ENCODE measurements at places on chromosomes 2 and 18. TPM values are rescaled to one million over a fixed set of nuclear protein-coding genes. Genes with fewer than 3 reads are reported as not detected.

- no peaks in the 10 kb centered on the region for H3K36me3 ChIP-seq
- no peak overlapping the region for H3K4me3 ChIP-seq
- no peak for DNase-seq
- H3K27ac ChIP-seq, result no peak overlapping the region
Measured at GRCh38 chr2:99634234-99634633, 144.4 kb upstream of the REV1 start.

- H3K27ac ChIP-seq, result no peak overlapping the region
- DNase-seq, result no peak
- peaks cover 45% of the 10 kb centered on the region for H3K4me1 ChIP-seq
- no peaks in the 10 kb centered on the region for H3K27me3 ChIP-seq
- H3K4me3 ChIP-seq, result no peak overlapping the region
Measured at GRCh38 chr2:109134741-109135358, 5.8 kb downstream of the SH3RF3 start.

DNA sequence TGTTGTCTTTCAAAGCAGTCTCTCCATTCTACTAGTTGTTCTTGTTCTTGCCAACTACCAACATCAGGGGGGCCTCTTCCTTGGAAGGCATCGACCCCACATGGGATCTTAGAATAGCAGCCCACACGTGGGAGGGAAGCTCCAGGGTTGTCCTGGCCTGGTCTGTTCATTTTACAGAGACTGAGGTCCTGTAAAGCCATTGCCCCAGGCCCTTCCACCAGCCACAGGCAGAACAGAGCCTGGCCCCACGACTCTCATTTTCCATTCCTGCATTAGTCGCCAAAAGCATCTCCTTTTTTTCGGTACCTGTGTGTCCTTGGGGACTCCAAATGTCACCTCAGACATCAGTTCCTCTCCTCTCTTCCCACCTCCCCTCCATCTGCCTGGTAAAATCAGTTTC lies 28.0 kb downstream of the CNGA3 start:
- H3K4me3 ChIP-seq, result no peak overlapping the region
- H3K4me1 ChIP-seq, result no peaks in the 10 kb centered on the region
- no peak for DNase-seq
- no peaks in the 10 kb centered on the region for H3K27me3 ChIP-seq
- no peak overlapping the region for H3K27ac ChIP-seq

DNA sequence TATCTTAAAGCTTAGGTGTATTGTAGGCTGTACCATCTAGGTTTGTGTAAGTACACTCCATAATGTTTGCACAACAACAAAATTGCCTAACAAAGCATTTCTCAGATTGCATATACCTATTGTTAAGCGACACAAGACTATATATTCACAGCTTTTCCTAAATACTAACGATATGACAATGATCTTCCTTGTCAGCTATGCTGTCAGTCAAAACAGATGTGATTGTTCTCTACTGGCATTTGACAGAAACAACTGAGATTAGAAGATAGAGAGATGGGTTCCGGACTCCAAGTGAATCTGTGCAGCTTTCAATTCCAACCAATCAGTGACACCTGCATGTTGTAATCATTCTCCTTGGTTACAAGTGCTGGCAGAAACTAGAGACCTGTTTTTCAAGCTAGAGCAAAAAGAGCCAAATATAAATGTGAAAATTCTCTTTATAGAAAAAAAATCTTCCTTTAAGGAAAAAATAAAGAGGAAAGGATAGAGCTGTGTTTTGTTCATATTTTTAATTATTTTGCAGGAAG lies 1232.3 kb upstream of the SLC39A10 start:
- no peak for DNase-seq
- H3K27ac ChIP-seq, result no peak overlapping the region
- no peaks in the 10 kb centered on the region for H3K27me3 ChIP-seq
- H3K4me3 ChIP-seq, result no peak overlapping the region
- H3K36me3 ChIP-seq, result no peaks in the 10 kb centered on the region

DNA sequence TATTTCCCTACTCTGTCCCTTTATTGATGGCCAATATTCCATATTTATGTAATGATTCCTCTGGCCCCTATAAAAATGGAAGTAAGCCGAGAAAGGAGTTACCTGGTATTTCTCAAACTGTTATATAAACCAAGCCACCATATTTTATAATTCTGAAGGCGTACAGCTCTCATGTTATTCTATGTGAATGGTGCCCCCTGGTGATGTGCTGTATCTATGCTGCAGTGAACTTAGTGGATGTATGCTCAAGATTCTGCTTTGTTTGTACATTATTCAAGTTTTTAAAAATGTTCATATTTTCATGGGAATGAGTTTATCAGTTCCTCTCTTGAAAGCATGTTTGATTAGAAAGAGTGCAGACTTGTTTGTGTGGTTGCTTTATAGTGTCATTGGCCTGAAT lies 194.5 kb upstream of the LRRTM1 start:
- DNase-seq, result no peak
- no peaks in the 10 kb centered on the region for H3K27me3 ChIP-seq
- H3K36me3 ChIP-seq, result no peaks in the 10 kb centered on the region
- H3K4me1 ChIP-seq, result no peaks in the 10 kb centered on the region
- H3K4me3 ChIP-seq, result no peak overlapping the region

DNA sequence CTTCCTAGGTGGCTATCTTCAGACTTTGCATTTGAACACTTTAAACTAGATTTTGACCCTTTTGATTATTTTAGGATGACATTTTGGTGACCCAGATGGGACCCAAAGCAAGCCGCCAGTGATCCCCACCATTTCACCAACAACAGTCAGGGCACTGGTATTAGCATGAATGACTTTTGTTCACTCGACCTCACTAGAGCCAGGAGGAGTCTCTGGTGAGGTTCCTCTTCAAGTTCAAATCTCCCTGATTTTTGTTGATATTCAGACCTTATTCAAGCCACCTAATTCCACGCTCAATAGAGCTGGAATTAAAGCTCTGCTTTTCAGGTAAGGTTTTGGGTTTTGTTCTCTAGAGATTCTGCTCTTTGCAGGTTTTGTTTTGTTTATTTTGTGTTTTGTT lies 202.3 kb downstream of the MREG start:
- no peaks in the 10 kb centered on the region for H3K4me1 ChIP-seq
- H3K36me3 ChIP-seq, result no peaks in the 10 kb centered on the region
- no peak overlapping the region for H3K4me3 ChIP-seq
- no peak for DNase-seq
- H3K27ac ChIP-seq, result no peak overlapping the region
- H3K27me3 ChIP-seq, result no peaks in the 10 kb centered on the region

- H3K4me3 ChIP-seq, result no peak overlapping the region
- no peaks in the 10 kb centered on the region for H3K36me3 ChIP-seq
- no peak for DNase-seq
- no peak overlapping the region for H3K27ac ChIP-seq
Measured at GRCh38 chr2:136065384-136065783, 52.6 kb downstream of the CXCR4 start.

GRCh38 chr2:66334237-66335029 lies 100.5 kb upstream of the MEIS1 start:
- H3K27ac ChIP-seq, result no peak overlapping the region
- no peak overlapping the region for H3K4me3 ChIP-seq
- no peaks in the 10 kb centered on the region for H3K27me3 ChIP-seq

GRCh38 chr2:31222071-31222470 lies 4.8 kb upstream of the CAPN14 start:
- H3K4me1 ChIP-seq, result peaks cover 8% of the 10 kb centered on the region
- H3K27ac ChIP-seq, result no peak overlapping the region
- DNase-seq, result no peak
- no peak overlapping the region for H3K4me3 ChIP-seq
- H3K36me3 ChIP-seq, result no peaks in the 10 kb centered on the region
- H3K27me3 ChIP-seq, result no peaks in the 10 kb centered on the region

DNA sequence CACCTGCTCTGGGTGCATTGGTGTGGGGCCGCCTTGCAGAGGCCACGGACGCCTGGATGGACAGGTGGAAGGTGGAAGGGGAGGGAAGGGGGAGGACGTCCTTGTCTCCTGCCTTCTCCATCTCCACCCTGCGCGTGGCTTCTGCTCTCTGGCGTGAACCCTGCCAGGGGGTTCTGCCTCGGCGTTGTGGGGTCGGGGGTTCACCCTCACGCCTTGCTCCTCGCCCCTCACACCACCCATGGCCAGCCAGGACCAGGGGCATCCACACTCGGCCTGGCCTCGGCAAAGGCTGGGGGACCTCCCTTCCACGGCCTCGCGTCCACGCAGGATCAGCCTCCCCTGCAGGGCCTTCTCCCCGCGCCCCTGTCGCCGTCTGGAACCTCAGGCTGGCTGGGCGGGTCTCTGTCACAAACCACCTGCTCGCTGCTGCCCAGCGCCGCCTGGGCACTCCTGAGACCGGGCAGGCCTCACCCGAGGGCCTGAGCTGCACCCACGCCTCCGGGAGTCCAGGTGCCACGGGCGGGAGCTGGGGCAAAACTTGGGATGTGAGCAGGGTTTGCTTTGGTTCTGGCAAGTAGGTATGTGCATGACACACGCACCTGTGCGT lies 655.9 kb downstream of the GALR1 start:
- no peaks in the 10 kb centered on the region for H3K27me3 ChIP-seq
- H3K4me3 ChIP-seq, result no peak overlapping the region
- no peak for DNase-seq

DNA sequence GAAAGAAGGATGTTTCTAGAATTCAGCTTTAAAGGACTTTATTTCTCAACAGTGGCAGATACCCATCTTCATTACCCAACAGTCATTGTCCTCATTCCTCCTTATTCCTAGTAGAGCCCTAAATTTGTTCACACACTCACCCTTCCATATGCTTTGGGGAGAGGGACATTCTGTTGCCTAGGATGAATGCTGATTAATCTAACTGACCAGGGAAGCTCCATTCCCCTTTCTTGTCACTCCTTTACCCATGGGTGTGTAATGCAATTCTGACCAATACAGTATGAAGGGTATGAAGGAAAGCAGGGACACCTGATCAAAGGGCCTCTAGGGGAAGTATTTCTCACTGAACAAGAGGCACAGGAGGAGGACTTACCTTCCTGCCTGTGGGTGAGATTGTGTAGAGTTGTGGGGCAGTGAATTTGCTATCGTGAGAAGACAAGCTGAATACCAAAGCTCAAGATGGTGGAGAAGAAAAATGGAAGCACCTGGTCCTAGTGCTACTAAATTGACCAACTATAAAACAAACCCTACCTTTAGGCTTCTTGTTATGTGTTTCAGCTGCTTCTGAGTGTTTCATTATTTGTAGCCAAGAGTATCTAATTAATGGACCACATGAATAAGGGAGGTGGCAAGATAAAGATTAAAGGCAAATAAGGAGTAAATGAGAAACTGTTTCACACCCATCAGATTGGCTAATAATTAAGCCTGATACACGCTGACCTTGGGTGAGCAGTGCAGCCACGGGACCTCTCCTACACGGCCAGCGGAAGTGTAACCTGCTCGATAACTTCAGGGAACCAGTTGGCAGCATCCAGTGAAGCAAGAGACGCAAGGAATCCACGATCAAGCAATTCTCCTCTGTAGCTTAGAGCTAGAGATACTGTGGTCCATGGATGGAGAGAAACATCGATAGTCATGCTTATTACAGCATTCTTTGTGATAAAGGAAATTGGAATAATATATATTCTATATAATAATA lies 202.3 kb downstream of the MYCN start:
- no peak overlapping the region for H3K4me3 ChIP-seq
- H3K27ac ChIP-seq, result no peak overlapping the region
- H3K27me3 ChIP-seq, result no peaks in the 10 kb centered on the region
- H3K4me1 ChIP-seq, result no peaks in the 10 kb centered on the region
- DNase-seq, result peak; percentile 49

DNA sequence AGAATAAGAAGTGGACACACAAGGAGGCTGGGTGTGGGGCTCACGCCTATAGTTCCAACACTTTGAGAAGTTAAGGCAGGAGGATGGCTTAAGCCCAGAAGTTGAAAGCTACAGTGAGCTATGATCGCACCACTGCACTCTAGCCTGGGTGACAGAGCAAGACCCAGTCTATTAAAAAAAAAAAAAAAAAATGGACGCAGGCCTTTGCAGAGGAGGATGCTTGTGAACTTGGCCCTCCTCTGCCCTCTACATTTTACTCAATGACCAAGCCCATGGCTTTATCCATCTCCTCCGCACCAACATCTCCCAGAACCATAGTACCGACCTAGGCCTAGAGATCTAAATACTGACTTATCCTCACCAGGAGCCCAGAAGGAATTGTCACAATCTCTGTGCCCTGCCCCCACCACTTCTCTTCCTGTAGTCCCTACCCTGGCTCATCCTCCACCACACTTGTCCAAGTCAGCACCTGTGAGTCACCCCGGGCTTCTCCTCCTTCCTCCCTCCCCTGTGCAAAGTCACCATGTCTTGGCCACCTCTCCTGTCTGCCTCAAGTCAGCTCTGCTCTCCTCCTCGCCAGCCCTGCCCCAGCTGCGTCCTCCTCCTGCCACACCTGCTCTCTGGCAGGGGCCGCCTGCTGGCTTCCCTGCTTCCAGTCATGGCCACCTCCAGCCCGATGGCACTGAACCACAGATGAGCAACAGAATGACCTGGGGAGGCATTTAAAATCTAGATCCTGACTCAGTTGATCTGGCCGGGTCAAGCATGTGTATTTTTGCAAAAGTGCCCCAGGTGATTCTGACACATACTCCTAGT lies 35.8 kb upstream of the ASPRV1 start:
- DNase-seq, result no peak
- H3K4me3 ChIP-seq, result no peak overlapping the region
- peak overlapping the region; percentile 37 for H3K27ac ChIP-seq
- H3K36me3 ChIP-seq, result no peaks in the 10 kb centered on the region

DNA sequence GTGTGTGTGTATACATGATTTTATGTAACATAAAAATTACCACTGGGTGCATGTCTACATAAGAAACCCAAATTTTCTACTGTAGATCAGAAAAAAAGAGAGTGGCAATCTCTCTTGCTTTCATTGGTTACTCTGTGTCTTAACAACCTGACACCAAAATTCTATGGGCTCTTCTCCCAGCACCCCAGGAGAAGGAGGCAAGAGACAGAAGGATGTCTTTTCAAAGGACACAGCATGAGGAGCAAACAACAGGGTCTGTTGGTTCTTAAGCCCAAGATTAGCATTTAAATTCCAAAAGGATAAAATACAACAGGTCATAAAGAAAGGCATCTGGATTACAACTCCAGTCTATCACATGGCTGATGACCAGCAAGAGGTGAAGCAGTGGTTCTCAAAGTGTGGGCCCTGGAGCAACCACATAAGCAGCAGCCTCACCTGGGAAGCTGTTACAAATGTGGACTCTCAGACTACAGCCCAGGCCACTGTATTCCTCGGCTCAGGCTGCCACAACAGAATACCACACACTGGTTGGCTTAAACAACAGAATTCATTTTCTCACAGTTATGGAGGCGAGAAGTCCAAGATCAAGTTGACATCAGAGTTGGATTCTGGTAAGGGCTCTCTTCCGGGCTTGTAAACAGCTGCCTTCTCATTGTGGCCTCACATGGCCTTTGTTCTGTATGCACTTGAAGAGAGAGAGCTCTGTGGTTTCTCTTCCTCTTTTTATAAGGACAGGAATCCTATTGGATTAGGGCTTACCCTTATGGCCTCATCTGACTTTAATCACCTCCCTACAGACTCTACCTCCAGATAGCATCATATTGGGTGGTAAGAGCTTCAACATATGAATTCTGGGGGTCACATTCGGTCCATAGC lies 79.8 kb upstream of the RNF152 start:
- no peaks in the 10 kb centered on the region for H3K36me3 ChIP-seq
- H3K4me3 ChIP-seq, result no peak overlapping the region
- H3K27me3 ChIP-seq, result no peaks in the 10 kb centered on the region
- no peak overlapping the region for H3K27ac ChIP-seq

GRCh38 chr2:232636788-232637420 lies 3.5 kb downstream of the EFHD1 start:
- no peak overlapping the region for H3K4me3 ChIP-seq
- DNase-seq, result no peak
- no peaks in the 10 kb centered on the region for H3K36me3 ChIP-seq
- peaks cover 10% of the 10 kb centered on the region for H3K4me1 ChIP-seq
- H3K27ac ChIP-seq, result no peak overlapping the region

The CDH20 gene
- total RNA-seq, result not detected

The ALPP gene
- not detected for total RNA-seq

The ANKRD30BL gene
- total RNA-seq, result 1.2 TPM

The RGPD5 gene
- total RNA-seq, result 40.0 TPM

Data from vagina (tissue), 2 donors.